ENCODE measurements at places on chromosomes 6 and 20.

DNA sequence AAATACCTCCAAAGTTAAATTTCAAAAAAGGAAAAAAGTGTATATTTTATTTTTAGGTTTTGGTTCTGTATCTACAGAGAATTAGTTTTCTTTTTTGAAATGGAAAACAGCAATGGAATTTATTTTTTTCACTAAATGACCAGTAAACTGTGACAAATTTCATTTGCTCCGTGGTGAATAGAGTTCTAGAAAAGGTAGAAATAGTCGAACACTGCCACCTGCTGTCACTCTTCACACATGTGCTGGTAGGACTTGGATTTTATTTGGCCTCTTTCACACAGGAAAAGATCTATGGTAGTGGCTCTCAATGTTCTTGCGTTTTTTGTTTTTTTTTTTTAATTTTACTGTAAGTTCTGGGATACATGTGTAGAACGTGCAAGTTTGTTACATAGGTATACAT is 312.5 kb downstream of the EYA4 start:
- DNase-seq = peak; percentile 76

GRCh38 chr6:160733050-160733646 is 31.1 kb downstream of the PLG start:
- DNase-seq = peak; percentile 48

DNA sequence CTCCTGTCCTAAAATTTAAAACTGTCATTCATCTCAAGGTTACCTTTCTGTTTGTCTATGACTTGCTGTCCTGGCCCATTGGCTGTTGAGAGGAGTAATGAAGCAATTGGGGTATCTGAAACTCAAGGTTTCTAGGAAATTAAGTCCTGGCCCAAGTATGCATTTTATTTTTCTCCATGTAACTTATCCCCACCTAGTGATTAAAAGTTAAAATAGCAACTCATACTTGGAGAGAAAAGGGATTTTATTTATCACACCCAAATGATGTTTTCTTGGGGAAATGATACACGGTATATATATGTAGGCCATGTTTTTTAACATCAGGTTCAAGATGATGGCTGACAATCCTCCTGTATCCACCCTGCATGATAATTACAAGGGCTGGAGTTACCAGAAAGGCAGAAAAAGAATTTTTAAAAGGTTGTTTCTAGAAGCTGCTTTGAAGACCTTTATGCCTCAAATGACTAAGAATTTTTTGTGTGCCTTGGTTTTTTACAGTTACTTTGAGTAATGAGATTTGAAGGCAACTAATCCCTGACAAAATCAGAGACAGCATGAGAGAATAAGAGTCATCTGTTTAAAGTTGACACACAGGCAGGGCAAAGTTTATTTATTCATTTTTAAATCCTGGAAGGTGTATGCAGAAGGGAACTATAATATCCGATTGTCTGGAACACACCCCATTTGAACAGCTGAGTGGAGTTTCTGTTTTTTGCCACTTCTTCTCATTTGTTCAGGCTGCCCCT is 28.9 kb upstream of the C6orf58 start:
- DNase-seq = peak; percentile 22

- no peak for DNase-seq
Measured at GRCh38 chr6:39653612-39654011, 71.6 kb downstream of the KIF6 start.

DNA sequence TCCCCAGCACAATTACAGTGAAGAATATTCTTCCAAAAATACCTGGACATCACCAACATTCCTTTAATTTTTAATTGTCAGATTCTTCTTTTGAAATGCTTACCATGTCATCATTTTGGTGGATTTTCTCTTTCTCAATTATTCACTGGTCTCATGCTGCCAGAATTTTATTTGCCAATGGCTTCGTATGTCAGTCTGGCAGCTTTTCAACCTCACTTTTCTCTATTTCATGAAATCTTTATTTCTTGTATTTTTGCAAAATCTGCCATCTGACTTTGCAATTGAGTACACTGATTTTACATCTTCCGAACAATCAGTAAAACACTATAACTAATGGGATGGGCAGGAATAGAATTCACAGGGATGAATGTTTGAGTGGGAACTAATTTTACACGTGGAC is 84.1 kb downstream of the BTBD9 start:
- no peak for DNase-seq

DNA sequence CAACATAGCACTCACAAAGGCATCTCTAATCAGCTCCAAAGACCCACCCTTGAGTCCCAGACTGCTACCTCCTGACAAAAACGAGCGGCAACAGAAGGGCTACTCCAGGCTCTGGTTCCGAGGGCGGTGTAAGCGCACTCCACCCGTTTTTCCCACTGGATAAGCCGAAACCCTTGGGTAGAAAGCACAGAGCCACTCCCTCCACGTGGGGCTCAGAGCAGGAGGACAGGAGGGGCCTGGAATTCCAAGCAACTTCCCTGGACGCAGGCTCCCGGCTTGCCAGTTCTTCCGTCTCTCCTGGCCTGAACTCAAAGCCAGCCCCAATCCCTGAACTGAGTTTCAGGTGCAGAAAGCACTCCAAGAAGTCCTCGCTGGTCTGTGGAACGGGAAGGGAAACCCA is 7.4 kb downstream of the GMEB2 start:
- DNase-seq = no peak

DNA sequence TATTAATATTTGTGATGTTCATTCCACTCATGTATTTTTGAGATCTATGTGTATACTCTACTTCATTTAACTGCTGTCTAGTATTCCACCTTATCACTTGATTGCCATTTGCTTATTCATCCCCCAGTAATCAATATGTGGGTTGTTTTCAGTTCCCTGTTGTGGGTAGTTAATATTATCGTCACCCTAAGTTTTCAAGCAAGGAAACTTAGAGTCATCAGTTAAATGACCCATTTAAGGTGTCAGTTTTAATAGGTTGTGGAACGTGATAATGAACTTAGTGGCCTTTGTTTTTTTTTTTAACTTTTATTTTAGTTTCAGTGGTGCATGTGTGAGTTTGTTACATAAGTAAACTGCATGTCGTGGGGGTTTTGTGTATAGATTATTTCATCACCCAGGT is 90.3 kb downstream of the SLC24A3 start:
- no peak for DNase-seq

DNA sequence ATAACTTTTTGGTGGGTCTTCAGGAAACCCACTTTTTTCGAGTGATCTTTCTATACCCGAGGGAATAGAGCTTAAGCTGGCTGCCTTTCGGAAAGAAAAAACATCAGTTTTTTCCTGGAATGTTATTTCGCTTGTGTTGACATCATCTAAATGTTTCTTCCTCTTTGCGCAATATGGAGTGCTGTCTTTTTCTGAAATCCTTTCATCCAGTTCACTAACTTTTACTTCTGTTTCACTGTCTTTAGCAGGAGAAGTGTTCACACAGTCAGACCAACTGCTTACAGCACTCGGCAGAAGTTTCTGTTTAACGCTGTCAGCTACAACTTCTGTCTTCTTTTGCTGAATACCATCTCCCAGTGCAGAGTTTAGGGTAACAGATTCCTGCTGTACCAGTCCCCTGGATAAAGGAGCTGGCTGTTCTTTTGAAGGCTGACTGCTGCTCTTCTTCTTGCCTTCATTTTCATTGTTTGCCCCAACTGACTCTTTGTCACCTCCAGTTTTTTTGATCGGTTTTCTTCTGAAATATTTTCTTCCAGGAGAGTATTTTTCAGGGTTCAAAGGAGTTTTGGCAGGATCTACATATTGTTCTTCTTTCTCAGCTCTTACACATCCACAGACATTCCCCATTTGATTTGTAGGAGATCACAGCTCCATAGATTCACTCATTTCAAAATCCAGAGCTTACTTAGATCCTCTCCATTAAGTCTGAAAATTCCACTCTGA is 50.0 kb upstream of the DST start:
- DNase-seq = peak; percentile 29

DNA sequence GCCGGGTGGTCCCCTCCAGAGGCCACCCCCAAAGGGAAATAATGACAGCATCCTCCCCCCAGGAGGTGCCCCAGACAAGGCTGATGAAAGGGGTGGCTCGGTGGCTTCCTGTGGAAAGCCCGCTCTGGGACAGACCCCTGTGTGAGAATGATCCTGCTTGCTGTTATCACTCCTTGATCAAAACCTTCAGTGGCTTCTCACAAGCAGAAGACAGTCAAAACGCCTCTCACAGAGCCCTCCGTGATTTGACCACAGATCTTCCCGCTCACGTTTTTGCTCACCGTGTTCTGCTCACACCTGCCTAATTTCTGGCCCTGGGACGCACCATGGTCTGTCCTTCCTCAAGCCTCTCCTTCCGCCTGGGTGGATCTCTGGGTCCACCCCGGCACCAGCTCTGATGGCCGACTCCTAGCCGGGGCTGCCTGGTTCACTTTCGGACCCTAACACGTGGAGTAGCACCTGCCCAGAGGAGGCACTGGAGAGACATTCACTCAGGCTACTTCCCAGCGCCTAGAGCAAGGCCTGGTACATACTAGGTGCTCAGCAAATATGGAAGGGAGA is 210.4 kb downstream of the ANKRD60 start:
- no peak for DNase-seq

DNA sequence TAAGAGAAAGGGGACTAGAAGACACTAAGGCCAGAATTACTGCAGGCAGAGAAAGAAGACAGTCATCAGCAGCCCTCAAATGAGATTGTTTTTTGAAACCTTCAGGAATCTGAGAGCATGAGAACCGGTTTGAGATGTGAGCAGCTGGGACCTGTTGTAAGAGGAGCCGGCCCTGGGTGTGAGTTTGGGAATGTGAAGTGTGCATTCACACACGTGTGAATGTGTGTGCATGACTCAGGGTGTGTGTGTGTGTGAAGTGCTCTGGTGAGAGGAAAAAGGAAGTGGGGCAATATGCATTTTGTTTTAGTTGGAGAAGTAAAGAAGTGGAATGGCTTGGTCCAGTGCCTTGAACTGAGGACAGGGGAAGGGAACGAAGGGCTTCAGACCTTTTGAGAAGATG is 4.3 kb downstream of the SCUBE3 start:
- DNase-seq = no peak

DNA sequence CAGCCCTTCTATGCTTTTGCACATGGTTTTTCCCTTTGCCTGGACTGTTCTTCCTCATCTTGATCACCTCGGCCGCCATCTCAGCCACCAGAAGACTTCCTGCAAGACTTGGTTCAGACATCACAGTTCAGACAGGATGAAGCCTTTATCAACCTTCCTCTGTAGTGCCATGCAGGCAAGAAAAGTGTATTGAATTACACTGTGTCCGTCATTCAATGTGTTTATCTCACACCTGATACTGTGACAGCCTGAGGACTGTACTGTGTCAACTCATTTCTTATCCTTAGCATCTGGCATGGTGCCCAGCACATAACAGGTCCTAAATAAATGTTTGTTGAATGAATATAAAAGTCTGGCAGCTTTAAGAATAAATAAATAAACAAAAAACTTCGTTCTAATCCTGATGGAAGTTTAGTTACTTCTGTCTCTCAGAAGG is 133.3 kb upstream of the MAN1A1 start:
- DNase-seq = no peak

GRCh38 chr6:15748341-15748740 is 85.5 kb upstream of the DTNBP1 start:
- DNase-seq = no peak
